COR-L47 (cell line): ENCODE measurements at places on chromosomes 1 and 21.

- DNase-seq, result no peak
Measured at GRCh38 chr1:26483980-26484379, 11.7 kb downstream of the HMGN2 start.

DNA sequence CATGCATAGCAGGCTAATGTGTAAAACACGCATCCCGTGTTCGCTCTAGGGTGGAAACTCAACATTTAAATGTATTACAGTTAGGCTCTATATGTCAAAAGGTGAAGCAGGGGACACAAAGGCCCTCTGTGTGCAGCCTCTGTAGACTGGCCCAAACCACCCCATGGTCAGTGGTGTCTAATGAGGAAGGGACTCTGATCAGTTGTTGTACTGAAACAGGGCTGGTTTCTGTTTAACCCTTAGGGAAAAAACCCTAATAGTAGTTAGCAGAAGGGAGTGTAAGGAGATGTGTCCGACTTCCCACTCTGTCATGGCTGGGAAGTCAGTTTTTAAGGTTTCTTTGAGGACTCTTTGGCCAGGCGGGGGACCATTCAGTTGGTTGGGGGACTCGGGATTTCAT lies 21.5 kb upstream of the CD2 start:
- DNase-seq, result no peak

DNA sequence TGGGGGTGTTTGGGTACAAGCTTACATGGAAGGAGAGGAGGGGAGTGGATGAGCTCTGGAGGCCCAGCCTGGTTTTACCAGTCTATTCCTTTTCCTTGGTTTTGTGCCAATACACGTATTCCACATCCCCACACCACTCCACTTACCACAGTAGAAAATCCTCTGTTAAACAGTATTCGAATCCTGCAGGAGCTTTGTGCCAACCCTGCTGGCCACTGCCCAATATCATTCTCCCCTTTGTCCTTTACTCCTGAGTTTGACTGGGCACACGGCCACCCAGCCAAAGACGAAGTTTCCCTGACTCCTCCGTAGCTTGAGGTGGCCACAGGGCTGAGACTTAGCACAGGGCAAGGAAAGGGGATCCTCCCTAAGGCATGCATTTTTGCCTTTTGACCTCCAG lies 61.6 kb downstream of the TMCO4 start:
- no peak for DNase-seq

GRCh38 chr1:235122348-235122747 lies 6.3 kb downstream of the TOMM20 start:
- no peak for DNase-seq

GRCh38 chr1:43531107-43531905 lies 623 bp downstream of the PTPRF start:
- peak; percentile 40 for DNase-seq

- DNase-seq, result no peak
Measured at GRCh38 chr1:168555508-168556046, 11.8 kb upstream of the XCL2 start.

- no peak for DNase-seq
Measured at GRCh38 chr1:42779725-42780124, 5.1 kb upstream of the TMEM269 start.

DNA sequence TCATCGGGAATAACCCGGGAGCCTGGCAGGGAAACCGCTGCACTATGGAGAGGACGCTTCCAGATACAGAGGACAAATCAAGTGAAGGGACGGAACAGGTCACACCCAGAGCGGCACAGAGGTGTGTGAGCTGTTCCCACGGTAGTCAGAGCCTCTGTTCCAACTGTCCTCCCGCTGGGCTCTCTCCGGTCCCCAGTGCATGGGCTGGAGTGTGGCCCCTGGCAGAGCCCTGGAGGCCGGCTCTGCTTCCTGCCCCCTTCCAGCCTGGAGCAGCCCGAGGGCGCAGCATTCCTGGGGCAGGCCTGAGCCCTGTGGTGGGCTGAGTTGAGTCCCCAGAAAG lies 11.9 kb upstream of the ZBTB21 start:
- DNase-seq, result no peak

GRCh38 chr1:100657876-100658715 lies 61.4 kb upstream of the VCAM1 start:
- DNase-seq, result no peak

- no peak for DNase-seq
Measured at GRCh38 chr1:222918801-222919477, 104.1 kb downstream of the DISP1 start.

DNA sequence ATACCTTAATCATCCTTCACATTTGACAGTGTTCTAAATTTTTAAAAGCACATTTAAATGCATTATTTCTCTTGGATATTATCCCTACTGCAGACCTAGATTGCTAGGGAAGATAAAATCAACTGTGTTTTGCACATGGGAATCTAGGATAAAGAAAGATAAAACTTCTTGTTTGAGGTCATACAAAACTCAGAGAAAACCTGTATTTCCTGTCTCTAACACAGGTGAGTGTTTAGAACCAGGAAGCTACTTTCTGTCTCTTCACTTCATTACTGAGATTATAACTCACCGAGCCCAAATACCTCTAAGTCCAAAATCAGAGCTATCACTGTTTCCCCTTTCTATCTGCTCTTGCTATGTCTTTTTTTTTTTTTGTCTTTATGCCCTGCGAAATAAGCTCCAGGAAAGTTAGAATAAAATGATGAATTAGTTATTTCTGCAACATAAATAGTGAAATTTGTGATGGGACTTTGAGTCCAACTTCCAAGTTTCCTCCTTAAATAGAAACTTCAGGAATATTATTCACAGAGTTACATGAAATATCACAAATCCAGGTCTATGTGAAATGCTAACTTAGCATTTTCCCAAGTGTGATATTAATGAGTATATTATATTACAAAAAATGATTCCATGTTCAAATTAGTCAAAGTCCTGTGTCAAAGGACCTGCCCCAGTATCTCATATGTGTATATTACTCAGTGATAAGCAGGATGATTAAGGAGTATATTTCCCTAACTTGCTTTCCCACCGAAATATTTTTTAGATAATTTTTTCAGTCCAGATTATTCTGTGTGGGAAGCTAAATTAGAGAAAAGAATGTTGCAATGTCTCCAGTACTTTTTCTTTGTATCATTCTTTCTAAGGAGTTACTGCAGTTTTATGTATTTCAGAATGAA lies 226.4 kb downstream of the PLA2G4A start:
- no peak for DNase-seq

DNA sequence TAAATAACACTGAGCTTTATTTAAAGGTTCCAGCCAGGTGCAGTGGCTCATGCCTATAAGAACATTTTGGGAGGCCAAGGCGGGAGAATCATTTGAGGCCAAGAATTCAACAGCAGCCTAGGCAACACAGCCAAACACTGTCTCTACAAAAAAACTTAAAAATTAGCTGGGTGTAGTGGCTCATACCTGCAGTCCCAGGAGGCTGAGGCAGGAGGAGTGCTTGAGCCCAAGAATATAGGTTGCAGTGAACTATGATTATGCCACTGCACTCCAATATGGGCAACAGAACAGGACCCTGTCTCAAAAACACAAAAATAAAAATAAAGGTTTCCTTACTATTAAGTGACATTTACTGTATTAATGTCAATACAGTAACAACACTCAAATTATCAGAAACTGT lies 2.1 kb downstream of the TAF12 start:
- no peak for DNase-seq

DNA sequence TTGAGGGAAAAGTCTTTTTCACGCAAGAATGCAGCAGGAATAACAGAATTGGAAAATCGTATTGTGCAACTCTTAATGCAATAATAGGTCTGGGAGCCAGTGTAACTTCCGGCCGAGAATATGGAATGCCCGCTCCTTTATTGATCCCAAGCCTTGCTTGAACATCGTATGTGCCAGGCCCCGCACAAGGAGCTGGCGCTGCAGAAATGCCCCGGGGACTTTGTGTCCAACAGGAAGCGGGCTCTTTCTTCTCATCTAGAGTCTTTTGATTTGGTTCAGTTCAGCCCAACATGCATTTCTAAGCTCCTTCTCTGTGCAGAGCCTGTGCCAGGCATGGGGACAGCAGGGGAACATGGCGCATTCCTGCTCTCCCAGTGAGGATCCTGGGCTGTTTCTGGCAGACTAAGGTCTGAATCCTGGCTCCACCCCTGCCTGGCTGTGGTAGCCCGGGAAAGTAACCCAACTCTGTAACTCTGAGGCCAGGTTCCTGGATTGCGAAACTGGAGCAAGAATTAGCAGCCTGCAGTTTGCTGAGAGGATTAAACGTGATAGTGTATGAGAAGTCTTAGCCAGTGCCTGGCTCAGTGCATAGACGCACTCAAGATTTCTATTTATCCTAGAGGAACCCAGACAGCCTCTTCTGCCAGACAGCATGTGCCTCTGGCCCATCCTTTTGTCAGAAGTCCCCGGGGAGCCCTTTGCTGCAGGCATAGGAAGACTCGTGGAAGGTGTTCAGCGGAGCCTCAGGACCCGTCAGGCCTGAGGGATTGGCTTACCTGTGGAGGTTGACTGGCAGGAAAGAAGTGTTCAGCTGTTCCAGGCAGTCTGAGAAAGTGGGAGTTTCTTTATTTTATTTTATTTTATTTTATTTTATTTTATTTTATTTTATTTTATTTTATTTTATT lies 987 bp upstream of the CDCP2 start:
- no peak for DNase-seq

- no peak for DNase-seq
Measured at GRCh38 chr1:162976628-162977027, 92.5 kb upstream of the RGS4 start.

DNA sequence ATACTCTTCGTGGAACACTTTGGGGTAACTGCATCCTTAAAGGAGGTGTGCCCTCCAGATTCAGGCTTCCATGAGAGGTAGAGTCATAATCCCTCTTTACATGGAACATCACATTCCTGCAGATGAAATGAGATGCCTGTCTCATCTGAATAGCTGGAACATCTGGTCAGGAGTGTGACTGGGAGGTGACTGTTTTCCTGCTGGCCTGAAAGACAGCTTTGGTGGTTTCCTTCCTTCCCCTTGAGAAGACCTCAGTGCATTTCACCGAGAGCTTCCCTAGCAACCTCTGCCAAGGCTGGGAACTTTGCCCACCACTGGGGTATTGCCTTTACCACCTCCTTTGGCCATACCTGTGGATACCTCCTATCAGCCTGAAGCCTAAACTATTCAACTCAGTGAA lies 46.7 kb upstream of the GUCA2A start:
- no peak for DNase-seq

DNA sequence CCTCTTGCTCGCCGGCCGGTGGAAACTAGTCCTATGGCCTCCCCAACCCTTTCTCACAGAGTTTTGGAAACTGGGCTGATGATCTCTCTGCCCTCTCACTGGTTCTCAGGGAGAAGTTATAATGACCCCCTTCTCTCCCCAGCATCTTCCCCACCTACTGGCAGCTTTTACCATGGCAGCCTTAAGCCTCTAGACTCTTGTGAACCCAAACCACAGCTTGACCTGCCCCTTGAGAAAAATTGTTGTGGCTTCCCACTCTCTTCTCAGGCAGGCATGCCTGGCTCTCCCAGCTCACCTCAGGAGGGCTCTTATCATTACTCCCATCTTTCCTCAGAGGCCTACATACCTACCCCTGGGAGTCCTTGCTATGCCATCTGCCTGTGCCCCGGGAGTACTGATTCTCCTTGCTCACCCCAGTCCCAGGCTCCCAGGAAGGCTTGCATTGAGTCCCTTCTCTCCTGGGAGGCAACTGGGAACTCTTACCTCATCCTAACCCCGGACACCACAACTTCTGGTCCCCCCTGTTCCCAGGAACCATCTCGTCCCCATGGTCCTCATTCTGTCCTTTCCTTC lies 1.6 kb downstream of the NSUN4 start:
- DNase-seq, result no peak

DNA sequence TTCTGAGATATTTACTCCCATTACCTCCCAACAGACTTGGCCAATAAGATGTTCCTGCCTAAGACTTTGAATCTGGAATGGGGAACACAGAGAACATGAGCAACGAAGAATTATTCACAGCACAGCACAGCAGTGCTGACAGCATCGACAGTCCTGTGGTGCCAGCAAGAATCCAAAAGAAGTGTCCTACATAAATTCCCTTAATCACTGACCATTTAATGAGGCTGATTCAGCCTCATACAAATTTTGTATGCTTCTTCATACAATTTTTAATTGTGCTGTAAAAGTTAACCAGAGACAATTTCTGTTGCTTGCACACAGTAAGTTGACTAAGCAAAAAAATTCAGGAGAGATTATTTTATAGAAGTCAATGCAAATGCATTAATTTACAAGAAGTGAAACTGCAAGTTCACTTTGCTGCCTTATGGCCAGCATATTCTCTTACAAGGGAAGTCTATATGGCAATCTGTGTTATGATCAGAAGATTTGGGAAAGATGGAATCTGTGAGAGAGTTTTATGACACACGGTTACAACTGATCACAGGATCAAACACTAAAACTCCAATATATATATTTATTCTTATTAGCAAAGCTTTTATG lies 855.9 kb downstream of the LTN1 start:
- no peak for DNase-seq

- DNase-seq, result no peak
Measured at GRCh38 chr1:61992257-61992656, 202.4 kb upstream of the L1TD1 start.

DNA sequence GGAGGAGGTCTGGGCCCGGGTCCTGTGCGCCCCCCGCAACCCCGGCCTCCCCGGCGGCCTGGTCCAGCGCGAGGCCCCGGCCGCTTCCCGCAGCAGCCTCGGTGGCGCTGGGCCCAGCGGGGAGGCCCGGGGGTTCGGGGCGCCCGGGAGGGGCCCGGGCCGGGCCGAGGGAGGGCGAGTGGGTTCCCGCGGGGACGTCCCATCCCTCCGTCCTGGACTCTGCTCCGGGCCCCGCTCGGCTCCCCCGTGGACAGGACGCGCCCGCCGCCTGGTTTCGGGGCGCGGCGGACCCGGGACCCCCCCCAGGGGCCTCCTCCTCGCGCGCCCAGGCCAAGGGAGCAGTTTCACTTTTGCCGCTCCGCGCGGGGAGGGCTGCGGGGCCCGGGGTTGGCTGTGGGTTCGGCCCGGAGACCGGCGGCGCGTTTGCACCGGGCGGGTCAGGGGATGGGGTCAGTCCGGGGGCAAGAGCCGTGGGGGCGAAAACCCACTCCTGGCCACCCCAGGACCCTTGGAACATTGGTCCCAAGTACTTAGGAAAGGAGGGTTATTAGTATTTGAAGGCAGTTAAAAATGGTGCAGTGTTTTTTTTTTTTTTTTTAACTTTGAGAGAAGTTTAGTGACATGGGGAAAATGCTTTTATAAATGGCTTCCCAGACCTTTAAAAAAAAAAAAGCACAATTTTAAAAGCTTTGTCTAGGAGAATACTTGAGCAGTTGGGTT lies 677 bp downstream of the AGPAT3 start:
- DNase-seq, result no peak

DNA sequence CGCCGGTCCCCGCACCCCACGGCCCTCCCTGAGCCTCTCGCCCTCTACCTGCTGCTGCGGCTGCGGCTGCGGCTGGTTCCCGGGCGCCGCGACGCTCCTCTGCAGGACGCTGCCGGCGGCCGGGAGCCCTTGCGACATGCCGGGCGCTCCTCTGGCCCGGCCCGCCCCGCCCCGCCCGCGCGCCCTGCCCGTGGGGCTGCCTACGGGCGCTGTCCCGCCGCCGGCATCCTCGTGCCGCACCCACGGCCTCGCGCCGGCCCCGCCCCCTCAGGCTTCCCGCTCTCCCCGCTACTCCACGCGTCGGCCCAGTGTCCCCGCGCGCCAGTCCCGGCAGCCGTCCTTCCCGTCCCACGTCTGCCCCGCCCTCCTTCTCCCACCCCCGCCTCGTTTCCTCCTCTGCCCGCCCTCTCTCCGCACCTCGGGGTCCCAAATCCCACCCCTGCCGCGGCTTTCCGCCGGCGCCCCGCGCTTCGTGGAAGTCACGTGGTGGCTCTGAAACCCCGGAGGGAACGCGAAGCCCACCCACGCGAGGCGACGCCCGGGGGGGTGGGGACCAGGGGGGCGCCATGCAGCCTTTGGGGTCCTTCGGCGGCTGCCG lies at the start of gene BATF3:
BATF3 (minus strand) TSS at position 216 of the 598 bp plus-strand sequence; CDS start at position 138, 78 bp downstream.
- peak; percentile 18 for DNase-seq
